ENCODE measurements at places on chromosomes 6 and 20. TPM values are rescaled to one million over a fixed set of nuclear protein-coding genes. Genes with fewer than 3 reads are reported as not detected.

Gene SPATA25
- total RNA-seq, result 1.7 TPM

Gene C6orf15
- not detected for total RNA-seq

Gene CD93
- 13.6 TPM for total RNA-seq

Gene SIM1
- not detected for total RNA-seq

Gene BANF2
- not detected for total RNA-seq

Gene TUBB2B
- 4,324 TPM for total RNA-seq

Gene GINS1
- 9.7 TPM for total RNA-seq

Gene MEI4
- 0.47 TPM for total RNA-seq

Gene PPP1R16B
- total RNA-seq, result 12.9 TPM

Gene BLTP3A
- 6.1 TPM for total RNA-seq

Gene PRL
- total RNA-seq, result not detected

Gene FAM209A
- not detected for total RNA-seq

Measured in occipital lobe (tissue), 3 donors.